ENCODE measurements at places on chromosomes 7 and 10. TPM values are rescaled to one million over a fixed set of nuclear protein-coding genes. Genes with fewer than 3 reads are reported as not detected.
A peak's percentile ranks its signal among the peaks of the same experiment; 100 is the strongest.

GRCh38 chr10:123284022-123284421 lies 129.8 kb downstream of the BUB3 start:
- H3K27me3 ChIP-seq, result no peaks in the 10 kb centered on the region
- no peak overlapping the region for H3K4me3 ChIP-seq
- H3K36me3 ChIP-seq, result no peaks in the 10 kb centered on the region
- no peak overlapping the region for H3K27ac ChIP-seq
- no peaks in the 10 kb centered on the region for H3K4me1 ChIP-seq
- DNase-seq, result no peak

GRCh38 chr7:1117321-1117928 lies 29.5 kb downstream of the GPER1 start:
- H3K27ac ChIP-seq, result no peak overlapping the region
- H3K36me3 ChIP-seq, result no peaks in the 10 kb centered on the region
- H3K4me1 ChIP-seq, result no peaks in the 10 kb centered on the region
- no peak for DNase-seq
- no peak overlapping the region for H3K4me3 ChIP-seq

GRCh38 chr7:128738570-128739047 lies 550 bp upstream of the CALU start:
- DNase-seq, result peak; percentile 58
- peak overlapping the region; percentile 96 for H3K27ac ChIP-seq
- peak overlapping the region; percentile 100 for H3K4me3 ChIP-seq
- no peaks in the 10 kb centered on the region for H3K4me1 ChIP-seq
- no peaks in the 10 kb centered on the region for H3K27me3 ChIP-seq

DNA sequence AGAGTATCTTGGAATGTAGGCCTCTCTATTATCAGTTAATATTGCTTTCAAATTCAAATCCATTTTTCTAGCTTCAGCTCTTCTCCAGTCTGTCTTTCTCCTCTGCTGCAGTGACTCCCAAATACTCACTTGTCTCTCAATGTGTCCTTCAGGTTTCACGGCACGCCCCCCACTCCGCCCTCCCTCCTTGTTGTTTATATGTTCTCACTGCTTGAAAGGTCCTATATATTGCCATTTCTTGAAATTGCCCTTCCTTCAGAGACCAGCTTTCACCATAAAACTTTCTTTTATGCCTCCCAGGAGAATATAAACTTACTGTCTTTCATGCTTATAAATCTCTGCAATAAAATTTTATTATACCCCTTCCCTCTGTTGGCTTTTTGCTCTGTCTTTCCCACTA lies 668.2 kb downstream of the CCSER2 start:
- no peak overlapping the region for H3K27ac ChIP-seq
- H3K36me3 ChIP-seq, result no peaks in the 10 kb centered on the region
- H3K4me1 ChIP-seq, result no peaks in the 10 kb centered on the region
- no peak overlapping the region for H3K4me3 ChIP-seq
- H3K27me3 ChIP-seq, result no peaks in the 10 kb centered on the region
- no peak for DNase-seq

- H3K4me3 ChIP-seq, result no peak overlapping the region
- H3K27ac ChIP-seq, result no peak overlapping the region
- no peaks in the 10 kb centered on the region for H3K36me3 ChIP-seq
Observed at GRCh38 chr7:36088966-36089365, 64.1 kb upstream of the EEPD1 start.

DNA sequence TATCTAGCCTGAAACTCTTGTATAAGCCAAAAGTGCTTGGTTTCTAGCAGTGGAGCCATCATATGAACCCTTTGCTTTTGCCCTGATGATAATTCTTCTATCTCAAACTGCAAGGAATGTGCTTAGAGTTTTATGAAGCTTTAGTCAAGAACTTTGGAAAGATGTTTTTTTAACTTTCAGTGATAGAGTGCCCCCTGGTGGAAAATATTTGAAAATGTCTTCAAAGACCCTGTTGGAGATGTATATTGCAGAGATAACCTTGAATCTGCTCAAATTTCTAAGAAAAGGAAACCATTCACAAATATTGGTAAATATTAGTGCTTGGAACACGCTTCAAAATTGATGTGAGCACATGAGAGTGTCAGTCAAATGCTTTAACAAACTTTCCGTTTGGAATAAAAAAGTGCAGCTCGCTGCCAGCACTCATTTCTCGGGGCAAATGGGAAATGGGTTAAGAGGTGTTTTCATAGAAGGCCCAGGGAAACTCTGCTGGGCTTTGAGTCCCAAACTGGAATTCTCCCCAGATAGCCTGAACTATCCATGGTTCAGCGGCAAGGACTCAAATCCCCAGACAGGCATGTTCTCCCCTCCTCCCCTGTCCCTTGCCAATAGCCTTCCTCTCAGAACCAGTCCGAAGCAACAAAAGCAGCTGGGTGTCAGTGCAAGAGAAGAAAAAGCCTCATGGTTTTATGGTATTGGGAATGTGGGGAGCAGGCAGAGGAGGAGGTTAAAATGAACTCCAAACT lies 129.3 kb downstream of the MYOF start:
- no peak overlapping the region for H3K27ac ChIP-seq
- H3K4me1 ChIP-seq, result no peaks in the 10 kb centered on the region
- H3K36me3 ChIP-seq, result no peaks in the 10 kb centered on the region

DNA sequence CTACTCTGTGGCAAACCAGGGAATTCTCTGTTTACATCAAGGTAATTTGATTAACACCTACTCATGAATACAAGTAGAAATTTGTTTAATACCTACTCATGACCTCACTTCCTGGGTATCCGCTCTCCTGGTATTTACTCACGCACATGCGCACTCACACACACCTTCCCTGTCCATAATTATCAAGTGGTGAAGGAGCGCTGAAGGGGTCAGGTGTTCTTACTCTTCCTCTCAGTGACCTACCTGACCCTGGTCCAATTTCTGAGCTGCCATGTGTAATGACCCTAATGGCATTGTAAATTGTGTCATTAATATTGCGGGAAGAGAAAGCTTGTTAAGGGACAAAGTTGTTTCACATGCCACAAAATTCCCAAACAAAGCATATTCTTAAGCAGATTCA lies 41.3 kb upstream of the TRIL start:
- no peak overlapping the region for H3K4me3 ChIP-seq
- H3K4me1 ChIP-seq, result no peaks in the 10 kb centered on the region
- H3K27me3 ChIP-seq, result no peaks in the 10 kb centered on the region
- no peaks in the 10 kb centered on the region for H3K36me3 ChIP-seq
- no peak for DNase-seq

The SFTPA2 gene
- total RNA-seq, result 0.21 TPM

The FFAR4 gene
- total RNA-seq, result not detected

The NME8 gene
- total RNA-seq, result not detected

The APBB1IP gene
- total RNA-seq, result 1.9 TPM
